Adipocyte (in vitro differentiated cells): ENCODE measurements at places on chromosomes 12 and 14.

DNA sequence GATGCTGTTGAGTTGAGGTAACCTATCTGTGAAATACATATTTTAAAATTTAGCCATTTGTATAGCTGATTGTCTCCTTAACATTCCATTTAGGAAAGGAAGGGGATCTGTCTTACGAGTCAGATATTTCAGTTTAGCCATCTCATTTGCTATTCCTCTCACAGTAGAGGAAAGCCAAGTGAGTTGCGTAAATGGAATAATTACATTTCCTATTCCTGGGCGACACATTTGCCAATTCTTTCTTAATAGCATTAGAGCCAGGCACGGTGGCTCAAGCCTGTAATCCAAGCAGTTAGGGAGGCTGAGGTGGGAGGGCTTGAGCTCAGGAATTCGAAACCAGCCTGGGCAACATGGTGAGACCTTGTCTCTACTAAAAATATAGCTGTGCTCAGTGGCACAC, 116.3 kb downstream of the TMX1 start:
- no peak for DNase-seq

GRCh38 chr12:125841332-125841731, 776.1 kb downstream of the AACS start:
- no peak for DNase-seq

DNA sequence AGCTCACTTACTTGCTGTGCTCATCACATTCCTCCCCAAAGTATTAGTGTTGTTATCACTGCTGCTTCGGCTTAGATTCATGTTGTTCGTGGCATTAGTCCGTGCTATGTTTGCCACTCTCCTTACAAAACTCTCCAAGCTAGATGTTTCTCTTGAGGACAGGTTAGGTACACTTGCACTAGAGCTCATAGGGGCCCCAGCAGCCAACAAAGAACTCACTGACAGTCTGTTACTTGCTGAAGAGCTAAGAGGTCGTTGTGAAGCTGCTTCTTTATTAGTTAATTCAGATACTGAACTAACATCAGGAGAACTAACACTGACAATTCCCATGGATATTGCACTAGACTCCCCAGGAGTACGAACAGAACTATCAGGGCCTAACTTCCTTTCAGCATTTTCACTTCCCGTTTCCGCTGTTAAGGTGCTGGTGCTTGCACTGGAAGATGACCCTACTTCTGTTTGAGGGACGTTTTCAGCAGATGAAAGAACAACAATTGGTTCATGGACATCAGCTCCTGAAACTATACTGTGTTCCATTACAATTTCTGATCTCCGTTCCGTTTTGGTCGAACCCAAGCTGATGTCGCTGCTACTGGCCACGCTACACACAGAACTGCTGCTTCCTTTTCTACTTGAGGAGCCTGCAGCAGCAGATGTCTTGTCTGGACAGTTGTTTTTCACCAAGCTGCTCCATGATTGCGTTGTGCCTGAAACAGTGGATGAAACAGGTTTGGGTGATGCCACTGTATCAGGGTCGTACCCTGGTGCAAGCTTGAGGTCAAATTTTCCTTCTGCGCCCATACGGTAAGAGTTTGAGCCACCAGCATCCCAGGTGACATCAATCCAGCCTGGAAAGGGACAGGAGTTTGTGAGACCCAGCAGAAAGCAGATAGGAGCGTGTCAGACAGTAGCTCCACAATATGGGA, 78.7 kb downstream of the HECTD1 start:
- no peak for DNase-seq

DNA sequence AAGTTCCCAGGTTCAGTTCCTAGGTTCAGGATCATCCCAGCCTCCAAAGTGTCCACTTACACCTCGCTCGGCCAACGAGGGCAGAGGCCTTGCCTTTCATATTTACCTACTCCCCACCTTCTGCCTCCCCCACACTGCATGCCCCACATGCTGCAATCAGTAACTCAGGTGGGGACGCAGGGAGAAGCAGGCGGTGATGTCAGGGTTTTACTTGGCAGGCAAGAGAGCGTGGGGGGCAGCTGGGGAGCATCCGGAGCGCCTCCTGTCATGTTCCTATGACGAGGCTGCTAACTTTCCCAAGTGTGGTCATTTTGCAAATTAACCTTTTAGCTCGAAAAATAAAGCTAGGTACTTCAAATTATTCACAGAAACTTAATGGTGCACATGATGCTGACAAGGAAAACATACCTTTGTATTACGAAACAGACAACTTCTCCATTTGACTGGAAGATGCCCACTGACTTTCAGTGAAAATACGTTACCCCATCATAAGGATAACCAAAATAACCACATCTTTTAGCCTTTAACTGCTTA, 53.8 kb downstream of the SETD3 start:
- no peak for DNase-seq

- DNase-seq, result no peak
Measured at GRCh38 chr14:99944241-99944651, 121.0 kb upstream of the EVL start.

- no peak for DNase-seq
Measured at GRCh38 chr14:85822236-85822635, 292.3 kb downstream of the FLRT2 start.

DNA sequence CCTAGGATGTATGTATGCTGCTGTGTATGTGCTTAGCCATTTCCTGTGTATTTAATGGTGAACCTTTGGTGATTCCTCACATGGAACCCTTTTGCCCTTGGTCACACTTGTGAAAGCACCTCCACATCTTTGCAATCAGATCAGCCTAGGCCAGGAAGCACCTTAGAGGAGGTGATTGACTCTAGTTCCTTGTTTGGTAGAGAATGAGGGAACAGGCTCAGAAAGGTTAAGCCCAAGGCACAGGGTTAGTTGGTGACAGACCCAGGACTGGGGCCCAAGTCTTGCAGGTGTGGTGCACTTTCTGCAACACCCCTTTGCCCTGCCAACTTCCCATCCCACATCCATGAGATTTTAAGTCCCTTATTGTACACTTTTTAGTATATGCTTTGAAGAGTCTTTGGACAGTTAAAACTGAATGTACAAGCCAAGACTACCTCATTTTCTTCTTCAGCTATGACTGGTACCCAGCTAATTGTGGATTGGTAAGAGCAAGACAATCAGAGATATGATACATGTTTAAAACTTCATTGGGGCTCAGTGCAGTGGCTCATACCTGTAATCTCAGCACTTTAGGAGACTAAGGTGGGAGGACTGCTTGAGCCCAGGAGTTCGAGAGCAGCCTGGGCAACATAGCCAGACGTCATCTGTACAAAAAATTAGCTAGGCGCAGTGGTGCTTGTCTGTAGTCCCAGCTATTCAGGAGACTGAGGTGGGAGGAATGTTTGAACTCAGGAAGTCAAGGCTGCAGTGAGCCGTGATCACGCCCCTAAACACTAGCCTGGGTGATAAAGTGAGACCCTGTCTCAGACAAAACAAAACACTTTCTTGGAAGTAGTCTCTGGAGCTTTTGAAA, 71.1 kb downstream of the RASSF3 start:
- no peak for DNase-seq

- no peak for DNase-seq
Measured at GRCh38 chr14:21440859-21441258, 15.1 kb downstream of the CHD8 start.

DNA sequence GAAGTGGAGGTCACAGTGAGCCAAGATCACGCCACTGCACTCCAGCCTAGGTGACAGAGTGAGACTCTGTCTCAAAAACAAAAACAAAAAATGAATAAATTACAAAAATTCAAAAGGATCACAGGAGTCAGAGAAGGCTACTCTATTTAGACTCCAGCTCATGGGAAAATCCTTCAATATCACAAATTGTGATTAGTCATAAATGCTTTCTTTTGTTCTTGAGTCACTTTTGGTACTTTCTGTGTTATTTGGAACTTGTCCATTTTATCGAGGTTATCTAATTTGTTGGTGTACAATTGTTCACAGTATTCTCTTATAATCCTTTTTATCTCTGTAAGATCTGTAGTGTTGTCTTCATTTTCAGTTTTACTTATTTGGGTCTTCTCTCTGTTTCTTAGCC, 18.9 kb downstream of the ALDH2 start:
- peak; percentile 14 for DNase-seq

- DNase-seq, result no peak
Measured at GRCh38 chr14:68607867-68608573, 184.8 kb downstream of the ZFP36L1 start.

DNA sequence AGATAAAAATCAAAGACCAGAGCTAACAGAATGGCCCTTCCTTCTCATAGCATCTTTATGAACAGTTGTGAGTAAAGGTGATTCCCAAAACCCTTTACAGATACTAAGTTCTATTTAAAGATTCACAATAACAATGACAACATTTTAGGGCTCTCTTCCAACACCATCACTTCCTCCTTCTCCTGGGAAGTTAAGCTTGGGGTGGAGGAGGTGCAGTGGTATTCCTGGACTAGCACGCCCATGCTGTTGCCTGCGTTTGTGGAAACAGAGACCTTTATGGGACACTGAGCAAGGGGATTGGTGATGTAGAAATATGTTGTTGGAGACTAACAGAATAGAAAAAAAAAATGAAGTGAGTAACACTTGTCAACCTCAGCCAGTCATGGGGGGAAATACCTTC, 22.5 kb downstream of the SYNE2 start:
- DNase-seq, result no peak

GRCh38 chr14:101975231-101975630, 10.9 kb downstream of the DYNC1H1 start:
- DNase-seq, result no peak

- no peak for DNase-seq
Measured at GRCh38 chr12:47941871-47942613, 21.4 kb upstream of the TMEM106C start.

- DNase-seq, result no peak
Measured at GRCh38 chr14:73804636-73805035, 47.0 kb upstream of the PTGR2 start.

GRCh38 chr12:19496219-19496878, 57.1 kb downstream of the AEBP2 start:
- DNase-seq, result no peak

DNA sequence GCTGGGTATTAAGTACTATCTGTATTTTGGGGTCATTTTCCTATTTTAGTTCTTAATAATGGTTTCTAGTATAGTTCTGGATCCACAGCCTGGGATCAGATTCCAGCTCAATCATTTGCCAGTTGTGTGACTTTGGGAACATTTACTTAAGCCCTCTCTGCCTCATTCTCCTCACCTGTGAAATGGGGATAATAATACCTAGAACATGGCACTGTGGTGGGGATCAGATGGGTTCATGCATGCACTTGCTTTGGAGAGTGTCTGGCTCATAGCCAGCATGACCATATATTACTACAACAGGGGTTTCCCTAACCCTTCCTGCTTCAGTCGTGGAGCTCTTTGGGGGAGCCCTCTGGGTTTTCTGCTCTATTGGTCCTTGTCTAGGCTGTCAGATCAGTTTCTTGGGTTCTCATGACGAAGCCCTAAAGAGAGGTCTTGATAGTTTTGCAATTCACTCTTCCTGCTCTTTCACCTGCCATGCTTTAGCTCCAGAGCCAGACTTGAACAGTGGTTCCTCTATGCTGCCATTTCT, 34.1 kb upstream of the SMOC1 start:
- DNase-seq, result no peak

GRCh38 chr12:106193394-106194215, 54.2 kb downstream of the CKAP4 start:
- DNase-seq, result peak; percentile 31

DNA sequence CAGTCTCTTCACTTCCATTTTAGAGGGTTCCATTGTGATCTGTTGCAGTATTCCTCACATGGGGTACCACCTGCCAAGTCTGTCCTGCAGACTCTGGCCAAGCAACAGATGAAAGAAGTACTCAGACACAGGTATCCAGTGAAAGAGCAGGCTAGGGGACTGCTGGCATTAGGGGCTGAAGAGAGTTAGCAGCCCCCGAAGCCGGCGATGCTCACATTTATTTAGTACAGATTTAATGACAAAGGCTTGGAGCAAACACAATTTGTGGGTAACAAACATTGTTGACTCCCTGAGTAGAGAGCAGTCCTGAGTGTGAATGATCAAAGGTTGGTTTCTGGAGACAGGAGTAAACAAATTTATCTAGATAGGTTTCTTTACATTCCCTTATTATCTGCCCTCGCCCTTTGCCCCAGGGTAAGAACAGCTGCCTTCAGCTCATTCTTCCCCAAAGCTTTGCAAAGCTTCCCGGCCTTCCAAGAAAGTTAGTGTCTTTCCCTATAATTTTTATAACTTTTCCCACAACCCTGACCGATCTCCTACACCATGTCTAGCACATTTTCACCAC, 144.8 kb downstream of the TMEM117 start:
- DNase-seq, result no peak

GRCh38 chr12:76265424-76266180, 82.6 kb downstream of the BBS10 start:
- no peak for DNase-seq

- peak; percentile 27 for DNase-seq
Measured at GRCh38 chr14:74524076-74524811, 30.7 kb downstream of the ISCA2 start.

DNA sequence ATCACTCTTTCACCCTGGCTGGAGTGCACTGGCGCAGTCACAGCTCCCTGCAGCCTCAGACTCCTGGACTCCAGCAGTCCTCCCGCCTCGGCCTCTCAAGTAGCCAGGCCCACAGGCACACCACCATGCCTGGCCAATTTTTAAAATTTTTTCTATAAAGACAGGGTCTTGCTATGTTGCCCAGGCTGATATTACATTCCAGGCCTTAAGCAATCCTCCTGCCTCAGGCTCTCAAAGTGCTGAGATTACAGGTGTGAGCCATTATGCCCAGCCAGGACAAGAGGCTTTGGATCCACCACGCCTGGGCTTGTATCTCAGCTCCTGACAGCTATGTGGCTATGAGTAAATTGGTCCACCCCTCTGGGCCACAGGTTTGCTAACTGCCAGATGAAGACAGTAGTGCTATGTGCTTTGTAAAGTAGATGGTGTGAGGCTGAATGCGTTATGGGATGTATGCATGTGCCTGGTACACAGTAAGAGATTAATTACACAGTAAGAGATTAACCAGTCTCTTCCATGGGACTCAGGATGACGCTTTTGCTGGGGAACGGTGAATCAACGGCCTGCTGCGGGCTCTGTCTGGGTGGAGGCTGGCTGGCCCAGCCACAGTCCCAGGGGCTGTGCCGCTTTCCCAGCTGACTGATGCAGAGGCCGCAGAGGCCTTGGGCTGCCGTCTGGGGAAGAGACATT, 53.3 kb upstream of the NCOR2 start:
- no peak for DNase-seq

- no peak for DNase-seq
Measured at GRCh38 chr14:100372357-100373048, 49.4 kb downstream of the SLC25A47 start.

- peak; percentile 83 for DNase-seq
Measured at GRCh38 chr12:106428384-106428783, 70.8 kb downstream of the POLR3B start.

DNA sequence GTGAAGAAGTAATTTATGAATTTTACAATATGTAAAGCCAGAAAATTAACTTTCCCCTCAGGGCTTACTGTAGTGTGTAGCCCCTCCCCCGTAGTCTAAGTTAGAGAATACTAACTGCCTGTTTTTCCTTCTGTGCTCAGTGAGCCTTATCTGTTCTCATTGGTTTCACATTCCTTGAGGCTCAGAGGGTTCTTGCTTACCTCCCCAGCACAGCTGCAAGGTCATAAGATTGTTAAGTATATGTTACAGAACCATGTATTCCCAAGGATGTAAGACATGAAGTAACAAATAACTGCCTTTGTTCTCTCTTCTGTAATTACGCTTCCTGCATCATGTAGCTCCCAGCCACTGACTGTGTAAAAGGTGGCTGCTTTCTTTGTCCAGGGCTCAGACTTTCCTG, 1351.1 kb downstream of the TMEM121 start:
- no peak for DNase-seq
